ENCODE measurements at places on chromosomes 3 and 15.

DNA sequence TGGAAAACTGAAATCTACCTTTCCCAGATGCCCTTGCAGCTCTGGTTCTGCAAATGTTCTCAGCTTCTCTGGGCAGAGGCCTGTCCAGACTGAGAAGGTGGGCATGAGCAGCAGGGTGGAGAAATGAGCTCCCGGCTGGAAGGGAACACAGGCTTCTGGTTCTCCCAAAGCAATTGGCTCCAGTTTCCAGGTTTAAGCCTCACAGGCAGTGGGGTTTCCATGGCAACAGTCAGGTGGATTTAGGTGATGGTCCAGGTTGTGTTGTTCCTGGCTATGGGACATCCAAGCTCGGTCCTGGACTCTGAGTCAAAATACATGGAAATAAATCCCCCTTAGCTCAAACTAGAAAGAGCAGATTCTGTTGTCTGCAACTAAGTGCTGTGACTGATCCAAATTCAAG is 94.6 kb upstream of the IQSEC1 start:
- no peak for DNase-seq

- no peak for DNase-seq
Observed at GRCh38 chr15:87355946-87356345, 900.6 kb downstream of the NTRK3 start.

- DNase-seq = no peak
Observed at GRCh38 chr3:127740136-127740915, 67.6 kb downstream of the ABTB1 start.

GRCh38 chr3:99871231-99872045 is 53.8 kb downstream of the CMSS1 start:
- DNase-seq = no peak

Data from NCI-H1417 treated with DMSO at 0.1 percent for 48 hours (cell line).